ENCODE measurements at places on chromosomes 13 and 19.

DNA sequence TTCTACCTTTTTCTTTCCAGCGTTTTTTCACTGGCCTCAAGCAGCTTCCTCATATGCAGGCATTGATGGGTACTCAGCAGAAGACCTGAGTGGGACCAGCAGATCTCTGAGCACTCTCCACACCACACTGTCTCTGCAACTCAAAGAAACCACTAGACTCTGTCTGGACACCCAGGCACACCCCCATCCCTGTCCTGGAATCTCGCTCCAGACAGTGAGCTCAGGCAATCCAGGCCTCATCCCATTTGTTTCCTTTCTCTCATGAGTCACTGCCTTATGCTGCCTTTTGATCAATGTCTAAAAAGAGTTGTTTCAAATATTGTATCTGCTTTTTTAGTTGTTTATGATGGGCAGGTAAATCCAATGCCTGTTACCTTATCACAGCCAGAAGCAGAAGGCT, 19.7 kb upstream of the POP4 start:
- DNase-seq = no peak

DNA sequence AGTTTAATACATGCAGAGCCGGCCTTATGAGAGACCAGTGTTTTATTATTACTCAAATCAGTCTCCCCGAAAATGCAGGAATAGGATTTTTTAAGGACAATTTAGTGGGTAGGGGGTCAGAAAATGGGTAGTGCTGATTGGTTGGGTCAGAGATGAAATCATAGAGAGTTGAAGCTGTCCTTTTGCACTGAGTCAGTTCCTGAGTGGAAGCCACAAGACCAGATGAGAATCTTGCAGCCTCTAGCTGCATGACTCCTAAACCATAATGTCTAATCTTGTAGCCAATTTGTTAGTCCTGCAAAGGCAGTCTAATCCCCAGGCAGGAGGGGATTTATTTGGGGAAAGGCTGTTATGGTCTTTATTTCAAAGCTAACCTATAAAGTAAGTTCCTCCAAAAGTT, 1163.9 kb downstream of the DIAPH3 start:
- DNase-seq = no peak

GRCh38 chr13:107865318-107865575, 350.1 kb downstream of the LIG4 start:
- DNase-seq = peak; percentile 81

GRCh38 chr13:112828082-112828699, 138.4 kb downstream of the ATP11A start:
- DNase-seq = no peak

DNA sequence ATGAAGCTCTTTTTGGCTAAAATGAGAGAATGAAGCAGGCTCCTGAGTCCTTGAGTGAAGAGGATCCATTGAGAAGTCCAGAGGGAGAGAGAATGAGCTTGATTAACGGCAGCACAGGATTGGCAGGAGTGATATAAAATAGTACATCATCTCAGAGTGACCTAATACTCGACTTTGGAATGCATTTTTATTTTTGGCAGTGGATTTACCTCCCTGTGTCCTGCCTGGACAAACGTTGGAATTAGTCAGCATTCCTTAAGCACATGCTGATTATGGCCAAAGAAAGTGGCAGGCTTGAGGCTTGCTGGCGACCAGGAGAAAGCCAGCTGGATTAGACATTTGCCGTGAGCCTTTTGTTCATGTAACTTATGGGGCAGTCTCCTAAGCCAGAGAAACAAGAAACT, 22.9 kb downstream of the LRCH1 start:
- DNase-seq = no peak

GRCh38 chr13:72570019-72570418, 157.4 kb downstream of the MZT1 start:
- no peak for DNase-seq

DNA sequence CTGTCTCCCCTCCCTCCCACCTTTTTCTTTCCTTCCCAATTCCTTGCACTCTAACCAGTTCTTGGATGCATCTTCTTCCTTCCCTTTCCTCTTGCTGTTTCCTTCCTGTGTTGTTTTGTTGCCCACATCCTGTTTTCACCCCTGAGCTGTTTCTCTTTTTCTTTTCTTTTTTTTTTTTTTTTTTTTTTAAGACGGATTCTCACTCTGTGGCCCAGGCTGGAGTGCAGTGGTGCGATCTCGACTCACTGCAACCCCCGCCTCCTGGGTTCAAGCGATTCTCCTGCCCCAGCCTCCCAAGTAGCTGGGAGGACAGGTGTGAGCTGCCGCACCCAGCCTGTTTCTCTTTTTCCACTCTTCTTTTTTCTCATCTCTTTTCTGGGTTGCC, 6.9 kb downstream of the MYADM start:
- no peak for DNase-seq

DNA sequence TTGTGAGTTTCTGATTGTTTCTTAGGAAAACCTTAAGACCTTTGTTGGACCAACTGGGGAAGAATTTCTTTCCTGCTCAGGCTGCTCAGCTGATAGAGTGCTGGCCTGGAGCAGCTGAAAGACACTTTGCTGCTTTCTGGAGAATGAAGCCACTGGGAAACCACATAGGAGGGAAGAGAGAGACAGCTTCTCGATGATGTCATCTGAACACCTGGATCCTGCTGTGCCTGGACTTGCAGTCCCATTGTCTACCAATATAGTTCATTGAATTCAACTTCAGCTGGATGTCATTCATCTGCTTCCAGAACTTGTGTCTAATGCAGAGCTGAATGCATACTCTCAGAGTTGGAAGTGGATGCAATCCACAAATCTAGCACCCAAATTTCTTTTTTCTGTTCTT, 34.3 kb upstream of the TSHZ3 start:
- DNase-seq = peak; percentile 49

- DNase-seq = no peak
Measured at GRCh38 chr19:21410166-21410565, 13.2 kb downstream of the ZNF493 start.

DNA sequence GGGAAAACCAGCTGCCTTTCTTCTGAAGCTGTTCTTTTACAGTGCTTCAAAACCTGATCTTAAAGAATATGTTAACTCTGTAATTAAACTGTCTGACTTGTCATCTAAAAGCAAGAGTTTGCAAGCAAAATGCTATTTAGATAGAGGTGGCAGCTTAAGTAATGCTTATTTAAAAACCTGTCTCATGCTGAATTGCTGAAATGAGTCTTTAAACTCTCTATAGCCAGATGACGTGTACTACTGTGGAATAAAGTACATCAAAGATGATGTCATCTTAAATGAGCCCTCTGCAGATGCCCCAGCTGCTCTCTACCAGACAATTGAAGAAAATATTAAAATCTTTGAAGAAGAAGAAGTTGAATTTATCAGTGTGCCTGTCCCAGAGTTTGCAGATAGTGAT, 22.9 kb downstream of the ITM2B start:
- no peak for DNase-seq

- DNase-seq = peak; percentile 76
Measured at GRCh38 chr13:111344471-111345191, 24.2 kb downstream of the TEX29 start.

DNA sequence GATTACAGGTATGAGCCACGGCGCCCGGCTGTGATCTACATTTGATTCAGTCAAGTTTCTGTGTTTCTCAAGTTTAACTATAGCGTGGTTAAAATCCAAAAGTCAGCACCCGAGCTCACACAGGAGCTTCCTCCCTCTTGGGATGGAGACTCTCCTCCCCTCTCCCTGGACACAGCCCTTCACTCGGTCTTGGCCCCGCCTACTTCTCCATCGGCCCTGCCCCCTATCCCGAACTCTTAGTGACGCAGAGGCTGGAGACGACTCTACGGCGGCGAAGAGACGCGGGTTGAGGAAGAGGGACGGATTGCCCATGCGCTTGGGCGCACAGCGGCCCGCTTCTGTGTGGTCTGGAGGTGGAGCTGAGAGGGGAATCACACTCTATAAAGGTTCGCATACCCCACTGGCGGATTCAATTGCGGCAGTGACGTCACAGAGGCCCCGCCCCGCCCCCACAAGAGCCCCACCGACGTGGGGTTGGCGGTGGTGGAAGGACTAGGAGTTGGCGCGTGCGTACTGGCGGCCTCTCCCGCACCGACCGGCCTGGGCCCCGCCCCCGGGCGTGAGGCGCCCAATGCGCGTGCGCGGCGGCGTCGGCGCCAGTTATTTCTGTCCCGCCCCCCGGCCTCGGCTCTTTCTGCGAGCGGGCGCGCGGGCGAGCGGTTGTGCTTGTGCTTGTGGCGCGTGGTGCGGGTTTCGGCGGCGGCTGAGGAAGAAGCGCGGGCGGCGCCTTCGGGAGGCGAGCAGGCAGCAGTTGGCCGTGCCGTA, at the start of gene TRIM28:
Gene TRIM28 (plus strand): TSS at position 239 of the 765 bp plus-strand sequence. CDS start 694 bp downstream, outside the sequence.
- no peak for DNase-seq

DNA sequence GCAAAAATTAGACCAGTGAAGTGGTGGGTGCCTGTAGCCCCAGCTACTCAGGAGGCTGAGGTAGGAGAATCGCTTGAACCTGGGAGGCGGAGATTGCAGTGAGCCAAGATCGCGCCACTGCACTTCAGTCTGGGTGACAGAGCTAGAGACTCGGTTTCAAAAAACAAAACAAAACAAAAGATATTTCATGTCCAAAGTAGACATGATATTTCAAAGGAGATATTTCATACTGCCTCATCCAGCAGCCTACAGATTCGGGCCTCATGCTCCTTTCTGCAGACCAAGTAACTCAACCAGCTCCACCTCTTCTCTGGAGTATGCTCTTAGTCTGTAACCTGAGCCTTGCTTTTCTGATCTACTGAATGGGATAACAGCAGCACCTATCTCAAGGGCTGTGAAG, 15.0 kb downstream of the ZC3H4 start:
- DNase-seq = no peak

GRCh38 chr13:89828506-89828905, 1519.0 kb upstream of the MIR17HG start:
- no peak for DNase-seq

DNA sequence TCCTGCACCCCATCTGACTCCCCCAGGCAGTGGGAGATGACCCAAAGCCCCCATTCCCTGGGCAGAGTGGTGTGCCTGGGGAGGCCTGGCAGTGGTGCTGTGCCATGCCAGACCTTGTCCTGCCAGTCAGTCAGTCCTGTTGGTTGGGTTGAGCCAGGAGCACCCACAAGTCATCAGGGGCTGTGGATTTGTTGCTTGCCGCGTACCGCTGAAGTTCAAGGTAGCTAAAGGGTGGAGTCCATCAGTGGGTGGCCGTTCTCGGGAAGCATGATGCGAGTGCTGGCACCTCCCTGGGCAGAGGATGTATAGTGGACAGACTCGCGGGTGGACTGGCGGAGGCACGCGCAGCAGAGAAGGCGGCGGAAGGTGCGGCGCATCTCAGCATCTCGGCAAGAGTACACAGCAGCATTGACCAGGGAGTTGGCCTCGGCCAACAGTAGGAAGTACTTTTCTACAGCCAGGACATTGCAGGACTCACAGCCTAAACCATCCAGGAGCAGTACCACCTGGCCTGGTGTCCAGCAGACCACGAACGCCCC, 3.9 kb downstream of the LPAR2 start:
- DNase-seq = no peak

DNA sequence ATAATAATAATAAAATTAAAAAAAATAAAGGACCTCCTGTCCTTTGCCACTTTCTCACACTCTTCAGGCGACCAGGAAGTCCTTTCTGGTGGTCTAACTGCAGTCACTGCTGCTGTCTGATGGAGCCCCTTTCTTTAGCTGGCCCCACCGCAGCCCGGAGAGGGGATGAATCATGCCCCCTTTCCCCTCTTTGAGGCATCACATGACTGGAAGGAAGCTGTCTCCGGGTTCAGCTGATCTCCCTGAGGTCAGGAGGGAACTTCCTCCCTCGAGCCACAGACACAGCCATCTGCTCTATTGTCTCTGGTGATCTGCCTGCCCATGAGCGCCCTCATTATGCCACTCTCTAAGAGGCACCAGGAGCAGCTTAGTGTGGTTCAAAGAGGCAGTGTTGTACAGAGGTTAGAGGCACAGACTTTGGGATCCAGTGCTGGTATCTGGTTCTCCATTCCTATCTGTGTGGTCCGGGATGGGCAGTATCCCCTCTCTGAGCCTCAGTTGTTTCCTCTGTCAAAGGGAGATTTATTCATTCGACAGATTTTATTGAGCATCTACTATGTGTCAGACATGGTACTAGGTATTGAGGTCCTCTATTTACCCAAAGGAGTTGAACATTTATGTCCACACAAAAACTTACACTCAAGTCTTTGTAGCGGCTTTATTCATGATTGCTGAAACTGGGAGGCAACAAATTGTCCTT, 30.0 kb downstream of the VAV1 start:
- DNase-seq = no peak

- DNase-seq = no peak
Measured at GRCh38 chr19:41064974-41065569, 23.2 kb upstream of the CYP2A13 start.

DNA sequence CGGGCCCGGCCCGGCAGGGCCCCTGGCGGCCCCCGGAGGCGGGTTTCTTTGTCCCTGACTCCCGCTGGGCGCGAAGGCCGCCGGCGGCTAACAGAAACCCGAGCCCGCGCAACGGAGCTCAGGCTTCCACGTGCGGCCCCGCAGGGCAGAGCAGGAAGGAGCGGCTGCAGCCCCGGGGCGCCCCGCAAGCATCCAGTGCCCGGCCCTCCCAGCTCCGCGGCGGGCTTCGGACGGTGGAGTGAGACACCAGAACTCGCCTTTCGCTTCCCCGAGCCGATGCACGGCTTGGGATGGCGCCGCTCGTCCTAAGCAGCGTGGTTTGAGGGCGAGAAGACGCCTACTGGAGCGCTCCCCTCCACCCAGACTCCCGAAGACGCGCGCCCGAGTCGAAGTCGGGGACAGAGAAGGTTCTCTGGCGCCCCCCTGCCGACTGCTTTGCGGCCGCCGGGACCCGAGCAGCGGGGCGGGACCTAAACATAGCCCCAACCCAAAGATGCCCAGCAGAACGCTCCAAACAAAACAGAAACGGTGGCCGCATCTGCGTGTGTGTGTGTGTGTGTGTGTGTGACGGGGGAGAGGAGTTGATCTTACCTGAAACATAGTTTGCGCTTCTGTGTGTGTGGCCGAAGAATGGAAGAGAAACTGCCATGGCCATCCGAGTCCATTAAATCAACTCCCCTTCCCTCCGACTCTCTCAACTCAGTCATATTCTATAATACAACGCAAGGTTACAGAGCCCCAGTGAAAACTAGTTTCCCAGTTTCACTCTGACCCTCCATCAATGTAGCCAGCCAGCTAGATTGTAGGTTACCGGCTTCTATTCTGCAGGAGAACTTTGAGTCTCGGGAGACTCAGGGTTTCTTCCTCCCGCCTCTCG, 629 bp upstream of the FGF9 start:
- DNase-seq = peak; percentile 45

DNA sequence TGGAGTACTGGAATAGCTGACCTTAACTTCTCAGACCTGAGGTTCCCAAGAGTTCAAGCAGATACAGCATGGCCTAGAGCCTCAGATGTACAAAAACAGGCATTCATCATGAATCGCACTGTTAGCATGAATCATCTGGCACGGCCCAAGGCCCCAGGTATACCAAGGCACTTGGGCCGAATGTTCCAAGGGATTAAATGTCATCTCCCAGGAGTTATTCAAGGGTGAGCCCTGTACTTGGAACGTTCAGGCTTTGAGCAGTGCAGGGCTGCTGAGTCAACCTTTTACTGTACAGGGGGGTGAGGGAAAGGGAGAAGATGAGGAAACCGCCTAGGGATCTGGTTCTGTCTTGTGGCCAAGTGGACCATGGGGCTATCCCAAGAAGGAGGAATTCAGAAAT, 6.3 kb downstream of the KLK3 start:
- no peak for DNase-seq

- DNase-seq = no peak
Measured at GRCh38 chr19:15623711-15624318, 8.8 kb downstream of the CYP4F8 start.

- peak; percentile 87 for DNase-seq
Measured at GRCh38 chr13:32316028-32316339, 676 bp downstream of the BRCA2 start.

Measured in SHP77 treated with DMSO at 0.1 percent for 48 hours (cell line).